H1 (cell line): ENCODE measurements at places on chromosomes 1 and 21. TPM values are rescaled to one million over a fixed set of nuclear protein-coding genes. Genes with fewer than 3 reads are reported as not detected.

DNA sequence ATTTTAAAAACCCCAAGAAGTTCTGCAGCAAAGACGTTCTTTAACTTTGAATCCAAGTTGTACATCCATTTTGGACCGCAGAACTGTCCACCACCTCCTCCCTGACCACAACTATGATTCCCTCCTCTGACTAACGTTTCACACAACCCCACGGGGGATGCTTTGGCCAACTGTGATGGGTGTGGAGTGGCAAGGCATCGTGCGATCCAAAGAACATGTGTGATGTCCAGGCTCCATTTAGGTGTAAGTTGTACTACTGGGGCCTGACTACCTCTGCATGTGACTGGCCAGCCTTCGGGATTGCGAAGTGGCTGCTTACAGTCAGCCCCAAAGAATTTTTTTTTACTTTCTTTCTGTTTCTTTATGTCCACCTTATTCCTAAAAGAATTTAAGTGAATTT is 6.7 kb downstream of the KCNJ15 start:
- no peak for DNase-seq
- H3K36me3 ChIP-seq = no peaks in the 10 kb centered on the region
- H3K27me3 ChIP-seq = no peaks in the 10 kb centered on the region
- H3K4me3 ChIP-seq = no peak overlapping the region
- H3K4me1 ChIP-seq = no peaks in the 10 kb centered on the region
- no peak overlapping the region for H3K27ac ChIP-seq

- H3K27ac ChIP-seq = no peak overlapping the region
- H3K36me3 ChIP-seq = no peaks in the 10 kb centered on the region
Measured at GRCh38 chr1:104780470-104781078, 1030.9 kb downstream of the AMY1C start.

SPATA17 gene
- 0.48 and 0.69 TPM in 2 replicates for total RNA-seq

MRPS15 gene
- total RNA-seq = 129 and 130 TPM in 2 replicates

CFHR4 gene
- total RNA-seq = not detected in 2 replicates

- H3K4me1 ChIP-seq = no peaks in the 10 kb centered on the region
- DNase-seq = no peak
- H3K36me3 ChIP-seq = no peaks in the 10 kb centered on the region
- peak overlapping the region; percentile 70 for H3K27ac ChIP-seq
- no peaks in the 10 kb centered on the region for H3K27me3 ChIP-seq
Measured at GRCh38 chr1:28642056-28642846, 616 bp downstream of the TAF12 start.
